Right atrium auricular region (tissue), 2 donors: ENCODE measurements at places on chromosomes 4 and X.

DNA sequence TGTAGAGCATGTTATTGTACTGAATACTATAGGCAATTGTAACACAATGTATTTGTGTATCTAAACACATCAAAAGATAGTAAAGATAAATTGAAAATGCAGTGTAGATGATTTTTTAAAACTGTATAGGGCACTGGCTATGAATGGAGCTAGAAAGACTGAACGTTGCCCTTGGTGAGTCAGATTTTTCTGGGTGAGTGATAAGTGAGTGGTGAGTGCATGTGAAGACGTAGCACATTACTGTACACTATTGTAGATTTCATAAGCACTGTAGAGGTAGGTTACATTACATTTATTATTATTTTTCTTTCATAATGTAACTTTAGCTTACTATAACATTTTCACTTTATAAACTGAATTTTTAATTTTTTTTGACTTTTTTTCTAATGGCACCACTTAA lies 1491.6 kb downstream of the TECRL start:
- DNase-seq, result no peak

- no peak for DNase-seq
Observed at GRCh38 chr4:139814323-139815015, 148.8 kb downstream of the MGST2 start.

GRCh38 chr4:140996766-140997165 lies 136.5 kb downstream of the RNF150 start:
- no peak for DNase-seq

- no peak for DNase-seq
Observed at GRCh38 chr4:97987019-97987648, 156.1 kb downstream of the STPG2 start.

DNA sequence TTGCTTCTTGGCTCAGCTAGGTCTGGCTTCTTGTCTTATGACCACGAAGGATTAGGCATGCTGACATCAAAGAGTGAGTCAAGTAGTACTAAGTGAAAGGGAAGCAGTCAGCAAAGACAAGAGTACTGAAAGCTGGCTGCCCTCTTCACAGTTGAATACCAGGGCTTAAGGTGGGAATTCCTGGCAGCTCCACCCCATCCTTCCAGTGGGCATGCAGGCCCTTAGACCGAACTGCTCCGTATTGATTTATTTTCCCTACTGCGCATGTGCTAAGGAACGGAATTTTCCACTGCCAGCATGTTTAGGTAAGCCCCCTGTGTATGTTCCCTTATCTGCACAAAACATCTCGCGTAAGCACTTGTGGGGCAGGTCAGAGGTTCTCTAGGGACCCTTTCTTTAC lies 2320.1 kb downstream of the ARAP2 start:
- DNase-seq, result no peak
